ENCODE measurements at places on chromosomes 7 and 10. TPM values are rescaled to one million over a fixed set of nuclear protein-coding genes. Genes with fewer than 3 reads are reported as not detected.

DNA sequence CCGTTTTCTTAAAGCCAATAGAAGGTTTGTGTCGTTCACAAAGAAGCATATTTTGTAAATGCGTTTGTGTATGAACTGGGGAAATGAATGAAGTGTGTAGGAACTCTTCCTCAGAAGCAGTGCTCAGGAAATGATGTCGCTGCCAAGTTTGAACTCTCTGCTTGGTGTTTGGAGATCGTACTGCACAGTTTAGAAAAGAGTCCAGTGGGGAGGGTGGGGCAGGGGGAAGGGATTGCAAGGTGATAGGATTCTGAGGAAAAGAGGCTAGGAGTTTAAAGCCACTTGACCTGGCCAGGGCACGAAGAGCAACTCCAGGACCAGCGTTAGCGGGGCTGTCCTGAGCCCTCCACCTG lies 122.2 kb downstream of the CUBN start:
- peaks cover 54% of the 10 kb centered on the region for H3K4me1 ChIP-seq
- H3K27ac ChIP-seq, result no peak overlapping the region
- H3K27me3 ChIP-seq, result peaks cover 4% of the 10 kb centered on the region

GRCh38 chr10:104472505-104472904 lies 118.9 kb downstream of the CFAP58 start:
- H3K36me3 ChIP-seq, result no peaks in the 10 kb centered on the region
- no peak for DNase-seq
- H3K4me3 ChIP-seq, result no peak overlapping the region
- no peak overlapping the region for H3K27ac ChIP-seq

DNA sequence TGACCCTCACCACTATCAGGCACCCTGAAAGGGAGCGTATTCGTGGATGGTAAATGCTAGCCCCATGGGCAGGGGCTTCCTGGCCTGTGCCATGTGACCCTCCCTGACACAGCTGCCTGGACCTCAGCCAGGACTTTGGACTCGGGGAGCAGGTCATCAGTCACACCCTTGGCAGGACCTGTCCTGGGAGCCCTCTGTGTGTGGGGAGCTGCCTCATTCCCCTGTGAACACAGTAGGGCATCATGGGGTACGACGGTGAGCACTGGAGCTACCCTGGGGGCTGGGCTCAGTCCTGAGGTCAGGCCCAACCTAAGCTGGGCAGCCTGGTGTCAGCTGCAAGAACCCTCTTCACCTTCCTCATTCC lies 129.3 kb upstream of the FAM20C start:
- no peaks in the 10 kb centered on the region for H3K36me3 ChIP-seq
- H3K27me3 ChIP-seq, result no peaks in the 10 kb centered on the region
- no peak for DNase-seq

DNA sequence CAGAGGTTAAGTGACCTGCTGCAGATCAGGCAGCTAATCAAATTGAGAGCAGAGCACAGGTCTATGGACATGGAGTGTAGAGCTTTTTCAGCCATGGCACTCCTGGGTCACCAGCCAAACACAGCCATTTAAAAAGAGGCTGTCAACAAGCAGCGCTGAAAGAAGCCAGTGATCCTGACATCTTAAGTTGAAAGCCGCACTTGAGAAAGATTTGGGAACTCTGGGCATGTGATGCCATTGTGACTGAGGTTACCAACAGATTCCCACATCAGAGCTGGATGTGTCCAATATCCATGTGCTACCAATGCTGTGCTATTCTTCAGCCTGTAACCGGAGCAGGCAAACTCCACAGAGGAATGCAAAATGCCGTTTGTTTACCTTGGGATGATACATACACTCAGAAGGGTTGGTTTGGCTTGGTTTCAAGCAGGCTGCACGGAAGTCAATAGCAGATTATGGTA lies 56.2 kb upstream of the ABLIM1 start:
- no peak overlapping the region for H3K4me3 ChIP-seq
- H3K27ac ChIP-seq, result no peak overlapping the region
- no peaks in the 10 kb centered on the region for H3K4me1 ChIP-seq
- no peaks in the 10 kb centered on the region for H3K36me3 ChIP-seq

- H3K4me1 ChIP-seq, result no peaks in the 10 kb centered on the region
- no peak overlapping the region for H3K27ac ChIP-seq
- H3K27me3 ChIP-seq, result peaks cover 1% of the 10 kb centered on the region
- H3K36me3 ChIP-seq, result no peaks in the 10 kb centered on the region
Observed at GRCh38 chr7:48421357-48421756, 250.1 kb downstream of the ABCA13 start.

GRCh38 chr7:39624442-39624807 lies 1.1 kb downstream of the RALA start:
- H3K36me3 ChIP-seq, result peaks cover 17% of the 10 kb centered on the region
- peak overlapping the region; percentile 95 for H3K27ac ChIP-seq
- peak; percentile 52 for DNase-seq
- H3K27me3 ChIP-seq, result no peaks in the 10 kb centered on the region
- peaks cover 51% of the 10 kb centered on the region for H3K4me1 ChIP-seq
- H3K4me3 ChIP-seq, result peak overlapping the region; percentile 99

DNA sequence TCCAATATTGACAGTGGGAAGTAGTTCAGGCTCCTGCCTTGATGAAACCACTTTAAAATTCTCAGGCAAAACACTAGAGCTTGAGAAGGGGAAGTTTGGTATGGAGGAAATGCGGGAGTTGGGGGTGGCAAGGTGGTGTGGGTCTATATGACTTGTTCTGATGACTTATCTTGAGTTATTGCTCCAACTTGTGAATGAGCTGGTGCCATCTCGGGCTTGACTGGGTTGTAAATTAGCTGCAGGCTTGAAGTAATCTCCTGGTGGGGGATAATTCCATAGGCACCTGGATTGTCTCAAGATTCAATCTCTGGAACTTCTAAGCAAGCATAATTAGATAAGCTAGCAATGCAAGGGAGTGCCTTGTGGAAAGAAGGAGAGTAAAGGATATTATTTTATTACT lies 29.0 kb downstream of the MRPL32 start:
- H3K4me3 ChIP-seq, result no peak overlapping the region
- peaks cover 2% of the 10 kb centered on the region for H3K36me3 ChIP-seq
- no peak overlapping the region for H3K27ac ChIP-seq
- H3K4me1 ChIP-seq, result peaks cover 12% of the 10 kb centered on the region
- H3K27me3 ChIP-seq, result peaks cover 13% of the 10 kb centered on the region

- H3K27ac ChIP-seq, result no peak overlapping the region
- DNase-seq, result no peak
- no peaks in the 10 kb centered on the region for H3K36me3 ChIP-seq
- H3K4me3 ChIP-seq, result no peak overlapping the region
- H3K27me3 ChIP-seq, result no peaks in the 10 kb centered on the region
Observed at GRCh38 chr7:46450425-46450824, 529.4 kb upstream of the IGFBP3 start.

- H3K4me1 ChIP-seq, result peaks cover 61% of the 10 kb centered on the region
- H3K36me3 ChIP-seq, result peaks cover 11% of the 10 kb centered on the region
- no peak overlapping the region for H3K4me3 ChIP-seq
- H3K27me3 ChIP-seq, result no peaks in the 10 kb centered on the region
- DNase-seq, result peak; percentile 54
Observed at GRCh38 chr7:24896031-24896501, 83.9 kb downstream of the OSBPL3 start.

CRPPA gene
- 1.6 TPM for total RNA-seq

- H3K4me1 ChIP-seq, result peaks cover 37% of the 10 kb centered on the region
- peaks cover 37% of the 10 kb centered on the region for H3K36me3 ChIP-seq
- no peaks in the 10 kb centered on the region for H3K27me3 ChIP-seq
- no peak for DNase-seq
- H3K4me3 ChIP-seq, result no peak overlapping the region
- peak overlapping the region; percentile 39 for H3K27ac ChIP-seq
Observed at GRCh38 chr10:50431133-50431532, 179.8 kb upstream of the ASAH2 start.

CDH23 gene
- 2.7 TPM for total RNA-seq

DNA sequence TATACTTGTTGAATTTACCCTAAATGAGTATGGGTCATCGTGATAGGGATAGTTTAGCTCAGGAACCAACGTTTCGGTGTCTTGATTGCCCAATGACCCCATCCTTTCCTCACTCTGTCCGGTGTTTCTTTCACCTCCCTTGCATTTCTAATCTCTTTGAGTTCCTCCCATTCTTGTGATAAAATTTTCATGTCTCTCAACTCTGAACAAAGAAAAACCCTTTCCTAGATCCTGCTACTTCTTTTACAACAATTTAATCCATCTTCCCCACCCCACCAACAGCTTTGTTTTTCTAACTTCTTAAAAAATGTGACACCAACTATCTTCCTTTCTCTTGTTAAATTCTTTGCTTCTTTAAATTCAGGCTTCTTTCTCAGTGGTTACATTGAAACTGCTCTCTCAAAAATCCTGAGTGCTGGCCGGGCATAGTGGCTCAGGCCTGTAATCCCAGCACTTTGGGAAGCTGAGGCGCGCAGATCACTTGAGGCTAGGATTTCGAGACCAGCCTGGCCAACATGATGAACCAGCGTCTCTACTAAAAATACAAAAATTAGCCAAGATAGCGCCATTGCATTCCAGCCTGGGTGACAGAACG lies 130.3 kb upstream of the MINDY3 start:
- H3K27me3 ChIP-seq, result no peaks in the 10 kb centered on the region
- no peak overlapping the region for H3K4me3 ChIP-seq
- H3K4me1 ChIP-seq, result no peaks in the 10 kb centered on the region
- H3K27ac ChIP-seq, result no peak overlapping the region
- no peaks in the 10 kb centered on the region for H3K36me3 ChIP-seq

GRCh38 chr10:101504438-101504837 lies 83.6 kb downstream of the POLL start:
- DNase-seq, result no peak
- no peaks in the 10 kb centered on the region for H3K36me3 ChIP-seq
- H3K27ac ChIP-seq, result no peak overlapping the region

DNA sequence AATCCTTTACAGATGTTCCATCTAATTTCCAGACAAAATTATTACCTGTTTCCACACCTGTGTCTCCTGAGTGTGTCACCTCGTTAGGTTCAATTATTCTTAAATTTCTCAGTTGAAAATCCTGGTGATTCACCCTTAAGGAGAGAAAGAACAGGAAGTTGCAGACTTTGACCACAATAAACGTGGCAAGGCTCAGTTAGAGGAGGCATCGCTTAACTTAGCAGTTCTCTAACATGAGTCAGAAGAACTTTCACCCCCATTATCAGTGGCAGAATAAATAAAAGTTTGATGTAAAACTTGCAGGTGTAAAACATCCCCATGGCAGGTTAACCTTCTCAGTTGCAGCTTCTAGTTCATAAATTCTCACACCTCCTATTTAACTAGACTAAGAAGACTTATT lies 8.3 kb downstream of the XPNPEP1 start:
- peak overlapping the region; percentile 88 for H3K27ac ChIP-seq
- peak; percentile 66 for DNase-seq
- peaks cover 65% of the 10 kb centered on the region for H3K36me3 ChIP-seq
- no peaks in the 10 kb centered on the region for H3K27me3 ChIP-seq
- H3K4me1 ChIP-seq, result peaks cover 79% of the 10 kb centered on the region
- H3K4me3 ChIP-seq, result peak overlapping the region; percentile 30

- H3K36me3 ChIP-seq, result no peaks in the 10 kb centered on the region
- no peaks in the 10 kb centered on the region for H3K4me1 ChIP-seq
- peak; percentile 50 for DNase-seq
- no peak overlapping the region for H3K27ac ChIP-seq
Observed at GRCh38 chr10:48981310-48981907, 41.8 kb upstream of the LRRC18 start.

- H3K4me1 ChIP-seq, result no peaks in the 10 kb centered on the region
- DNase-seq, result no peak
- H3K27me3 ChIP-seq, result no peaks in the 10 kb centered on the region
- no peak overlapping the region for H3K27ac ChIP-seq
Observed at GRCh38 chr10:121312587-121312986, 285.7 kb downstream of the FGFR2 start.

GRCh38 chr7:25770235-25770634 lies 381.8 kb upstream of the NFE2L3 start:
- H3K4me3 ChIP-seq, result no peak overlapping the region
- no peaks in the 10 kb centered on the region for H3K36me3 ChIP-seq
- no peak overlapping the region for H3K27ac ChIP-seq
- peaks cover 1% of the 10 kb centered on the region for H3K27me3 ChIP-seq
- DNase-seq, result no peak
- no peaks in the 10 kb centered on the region for H3K4me1 ChIP-seq

DNA sequence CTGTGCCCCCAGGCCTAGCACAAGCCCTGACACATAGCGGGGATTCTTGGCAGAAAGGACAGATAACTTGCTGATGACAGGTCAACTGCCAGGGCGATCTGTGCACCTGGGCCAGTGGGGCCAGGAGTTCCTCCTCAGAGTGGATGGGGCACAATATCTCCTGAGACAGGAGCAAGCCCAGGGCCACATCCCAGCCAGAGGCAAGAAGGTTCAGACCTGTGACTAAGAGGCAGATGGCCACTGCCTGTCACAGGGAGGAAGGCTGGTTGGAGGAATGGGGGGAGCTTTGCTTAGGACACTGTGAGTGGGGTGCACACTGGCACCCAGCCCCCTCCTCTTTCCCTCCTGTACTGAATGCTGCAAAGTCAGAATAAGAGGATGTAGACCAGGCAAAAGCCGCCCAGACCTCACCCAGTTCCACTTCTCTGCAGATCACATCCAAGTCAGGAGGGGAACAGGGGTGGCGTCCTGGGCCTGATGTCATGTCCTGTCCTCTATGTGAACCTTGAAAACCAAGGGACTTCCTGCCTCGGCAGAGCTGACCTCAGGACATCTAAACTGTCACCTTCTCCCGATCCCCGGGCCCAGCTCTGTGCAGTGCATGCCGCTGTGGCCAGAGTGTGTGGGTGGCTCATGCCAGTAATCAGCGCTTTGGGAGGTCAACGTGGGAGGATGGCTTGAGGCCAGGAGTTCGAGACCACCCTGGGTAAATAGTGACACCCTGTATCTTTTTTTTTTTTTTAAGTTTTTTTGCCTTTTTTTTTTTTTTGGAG lies 1.3 kb downstream of the GUSB start:
- H3K36me3 ChIP-seq, result peaks cover 20% of the 10 kb centered on the region
- H3K4me1 ChIP-seq, result peaks cover 10% of the 10 kb centered on the region
- peak; percentile 84 for DNase-seq

DNA sequence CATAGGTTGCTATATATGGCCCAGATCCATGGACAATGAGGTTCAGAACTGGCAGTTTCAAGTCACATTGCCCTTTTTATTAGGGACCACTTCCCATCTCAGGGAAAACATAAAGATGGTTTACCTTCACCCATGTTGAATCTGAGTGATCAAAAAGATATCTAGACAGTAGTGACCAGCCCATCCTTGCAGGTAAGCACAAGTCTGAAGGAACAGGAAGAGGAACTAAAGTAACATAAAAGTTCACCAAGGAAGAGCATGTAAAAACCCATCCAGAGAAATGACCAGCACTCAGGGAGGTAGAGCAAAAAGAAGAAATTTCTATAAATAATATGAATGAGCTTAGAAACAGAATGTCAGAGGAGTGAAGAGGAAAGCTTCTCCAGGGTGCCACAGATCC lies 382.5 kb downstream of the PARD3 start:
- no peak overlapping the region for H3K27ac ChIP-seq
- no peaks in the 10 kb centered on the region for H3K4me1 ChIP-seq
- H3K36me3 ChIP-seq, result no peaks in the 10 kb centered on the region
- H3K4me3 ChIP-seq, result no peak overlapping the region
- no peak for DNase-seq

GRCh38 chr7:30003098-30003497 lies 13.5 kb upstream of the SCRN1 start:
- no peaks in the 10 kb centered on the region for H3K4me1 ChIP-seq
- H3K36me3 ChIP-seq, result no peaks in the 10 kb centered on the region
- H3K4me3 ChIP-seq, result no peak overlapping the region
- no peak overlapping the region for H3K27ac ChIP-seq
- H3K27me3 ChIP-seq, result peaks cover 9% of the 10 kb centered on the region
- DNase-seq, result no peak

GRCh38 chr7:26862834-26863233 lies 1.6 kb downstream of the SKAP2 start:
- H3K4me1 ChIP-seq, result peaks cover 18% of the 10 kb centered on the region
- H3K27me3 ChIP-seq, result peaks cover 48% of the 10 kb centered on the region
- no peak overlapping the region for H3K27ac ChIP-seq
